ENCODE measurements at places on chromosomes 7 and 10. TPM values are rescaled to one million over a fixed set of nuclear protein-coding genes. Genes with fewer than 3 reads are reported as not detected.

DNA sequence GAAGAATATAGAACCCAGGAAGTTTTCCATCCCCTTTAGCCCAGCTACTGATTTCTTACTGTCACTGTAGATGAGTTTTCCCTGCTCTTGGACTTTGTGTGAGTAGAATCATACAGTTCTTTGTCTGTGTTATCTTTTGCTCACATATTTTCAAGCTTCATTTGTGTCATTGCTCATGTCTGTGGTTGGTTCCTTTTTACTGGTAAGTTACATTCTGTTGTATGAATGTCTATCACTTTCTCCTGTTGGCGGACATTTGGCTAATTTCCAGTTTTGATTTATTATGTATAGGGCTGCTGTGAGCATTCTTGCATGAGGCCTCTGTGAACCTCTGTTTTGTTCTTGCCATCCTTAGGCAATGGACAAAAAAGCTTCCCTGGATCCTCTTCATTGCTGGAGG lies 5.3 kb downstream of the GLRX3 start:
- DNase-seq = no peak

- no peak for DNase-seq
These were observed 178.3 kb downstream of the AUTS2 start for GRCh38 chr7:69776611-69777010.

- no peak for DNase-seq
These were observed 139.4 kb downstream of the CCDC71L start for GRCh38 chr7:106521541-106521940.

GRCh38 chr7:40097728-40098127 lies 36.7 kb downstream of the MPLKIP start:
- DNase-seq = no peak

- DNase-seq = no peak
These were observed 36.5 kb downstream of the CPXM2 start for GRCh38 chr10:123855008-123855684.

CTAGE15 gene
- polyA plus RNA-seq = 0.45 TPM

TMEM236 gene
- polyA plus RNA-seq = 0.31 TPM

EVX1 gene
- polyA plus RNA-seq = 0.23 TPM

FRMPD2 gene
- polyA plus RNA-seq = 0.58 TPM

Data from right renal pelvis (tissue), 4 donors.